Stimulated activated CD4-positive, alpha-beta T cell treated with anti-CD3 and anti-CD28 coated beads, Interleukin-15, amount 100 ng/mL, for 24 hours (primary cell): ENCODE measurements at places on chromosomes 2 and 18.
A peak's percentile ranks its signal among the peaks of the same experiment; 100 is the strongest.

DNA sequence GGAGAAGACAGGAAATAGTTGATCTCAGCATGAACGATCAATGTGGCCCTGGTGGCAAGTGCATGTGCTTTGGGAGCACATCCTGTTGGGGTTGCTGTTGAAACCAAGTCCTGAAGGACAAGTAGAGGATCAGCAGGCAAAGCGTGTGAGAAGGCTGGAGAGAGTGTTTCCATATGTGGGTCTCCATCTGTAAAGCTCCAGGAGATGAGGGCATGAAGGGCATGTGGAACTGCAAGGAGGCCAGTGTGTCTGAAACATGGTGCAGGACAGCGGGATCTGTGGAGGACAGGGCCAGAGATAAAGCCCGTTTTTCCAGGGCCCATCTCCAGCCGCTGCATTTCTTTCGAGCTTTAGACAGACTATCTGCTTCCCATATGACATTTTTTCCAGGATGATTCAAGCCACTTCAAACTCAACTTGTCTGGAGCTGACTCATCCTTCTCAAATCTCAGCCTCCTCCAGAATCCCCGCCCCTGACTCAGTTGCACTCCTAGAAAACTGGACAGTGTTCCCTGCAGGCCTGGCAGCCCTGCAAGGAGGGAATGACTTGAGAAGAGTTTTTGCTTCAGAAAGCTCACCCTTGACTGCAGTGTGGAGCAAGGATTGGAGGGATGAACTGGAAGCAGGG is 226.1 kb downstream of the VAPA start:
- no peak for DNase-seq

DNA sequence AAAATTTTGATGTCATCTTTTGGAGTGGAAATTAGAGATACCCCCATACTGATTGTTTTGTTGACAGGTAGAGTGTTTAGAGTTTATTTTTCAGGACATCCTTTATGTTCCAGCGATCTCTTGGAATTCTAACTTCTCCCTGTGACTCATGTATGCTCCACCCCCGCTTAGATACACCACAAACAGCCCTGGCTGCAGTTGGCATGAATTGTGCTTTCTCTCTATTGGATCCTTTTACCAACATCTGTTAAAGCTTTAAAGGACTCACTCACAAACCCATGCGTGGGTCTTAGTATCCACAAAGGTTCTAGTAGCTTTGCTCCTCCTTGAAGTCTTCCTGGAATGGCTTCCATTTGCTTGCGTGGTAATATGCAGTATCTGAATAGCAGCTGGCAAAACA is 409.5 kb upstream of the POU3F3 start:
- DNase-seq, result no peak

GRCh38 chr2:168157926-168158325 is 89.5 kb downstream of the STK39 start:
- DNase-seq, result no peak

DNA sequence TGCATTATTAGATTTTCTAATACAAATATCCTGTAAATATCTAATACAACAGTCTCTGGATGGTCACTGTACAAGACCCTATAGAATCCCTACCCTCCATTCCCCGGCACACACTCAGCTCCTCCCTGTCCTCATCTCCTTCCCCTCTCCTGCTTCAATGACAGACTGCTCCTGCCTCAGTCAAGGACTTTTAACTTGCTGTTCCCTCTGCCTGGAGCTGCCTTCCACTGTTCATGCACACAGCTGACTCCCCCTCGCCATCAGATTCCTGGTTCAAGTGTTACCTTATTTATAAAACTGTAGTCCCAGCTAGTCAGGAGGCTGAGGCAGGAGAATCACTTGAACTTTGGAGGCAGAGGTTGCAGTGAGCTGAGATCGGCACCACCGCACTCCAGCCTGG is 3.3 kb downstream of the CDK15 start:
- no peak for DNase-seq

DNA sequence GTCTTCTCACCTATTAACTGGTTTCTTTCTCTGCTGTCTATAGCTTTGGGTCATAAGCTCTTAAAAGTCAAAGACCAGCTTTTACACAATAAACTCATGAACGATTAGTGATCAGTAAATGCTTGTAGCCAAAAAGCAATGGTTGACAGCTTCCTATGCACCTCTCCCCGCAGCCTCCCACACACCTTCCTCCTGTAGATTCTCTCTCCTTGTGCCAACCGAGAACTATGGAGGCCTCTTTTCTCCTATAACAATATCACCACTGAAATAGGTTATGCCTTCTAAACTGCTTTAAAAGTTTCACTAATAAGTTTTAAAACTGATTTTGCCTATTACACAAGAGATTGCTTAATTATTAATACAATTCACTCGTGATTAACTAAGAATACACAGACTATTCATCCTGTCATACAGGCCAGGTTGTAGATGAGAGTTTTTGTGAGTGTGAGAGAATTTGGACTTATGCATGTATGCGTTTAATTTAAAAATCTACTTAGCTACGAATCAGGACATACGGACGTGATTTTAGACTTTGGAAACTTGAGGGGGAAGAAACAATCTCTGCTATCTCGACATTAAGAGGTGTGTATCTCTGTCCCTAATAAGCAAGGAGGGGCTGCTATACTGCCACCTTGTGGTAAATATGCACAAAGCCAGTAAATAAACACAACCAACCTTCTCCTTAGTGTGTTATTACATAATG is 229.1 kb upstream of the RBBP8 start:
- DNase-seq, result peak; percentile 4

DNA sequence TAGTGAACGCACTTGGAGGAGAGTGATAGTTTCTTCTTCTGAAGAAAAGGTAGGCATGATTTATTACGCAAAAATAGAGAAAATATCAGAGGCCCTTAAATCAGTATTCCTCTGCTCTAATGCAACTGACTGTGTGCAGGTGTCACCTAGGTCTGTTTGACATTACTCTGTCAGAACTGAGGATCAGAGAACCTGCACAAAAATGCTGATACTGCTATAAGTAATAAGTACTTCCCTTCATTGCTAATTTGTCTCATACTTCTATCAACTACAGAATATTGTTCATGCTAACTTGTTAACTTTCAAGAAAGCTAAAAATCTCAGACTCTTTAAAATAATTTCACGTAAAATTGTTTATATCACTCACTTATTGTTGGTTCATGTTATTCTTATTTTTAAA is 358.5 kb downstream of the ZNF804A start:
- DNase-seq, result no peak

- DNase-seq, result no peak
These were observed 503.3 kb downstream of the EIPR1 start for GRCh38 chr2:2874341-2874740.

DNA sequence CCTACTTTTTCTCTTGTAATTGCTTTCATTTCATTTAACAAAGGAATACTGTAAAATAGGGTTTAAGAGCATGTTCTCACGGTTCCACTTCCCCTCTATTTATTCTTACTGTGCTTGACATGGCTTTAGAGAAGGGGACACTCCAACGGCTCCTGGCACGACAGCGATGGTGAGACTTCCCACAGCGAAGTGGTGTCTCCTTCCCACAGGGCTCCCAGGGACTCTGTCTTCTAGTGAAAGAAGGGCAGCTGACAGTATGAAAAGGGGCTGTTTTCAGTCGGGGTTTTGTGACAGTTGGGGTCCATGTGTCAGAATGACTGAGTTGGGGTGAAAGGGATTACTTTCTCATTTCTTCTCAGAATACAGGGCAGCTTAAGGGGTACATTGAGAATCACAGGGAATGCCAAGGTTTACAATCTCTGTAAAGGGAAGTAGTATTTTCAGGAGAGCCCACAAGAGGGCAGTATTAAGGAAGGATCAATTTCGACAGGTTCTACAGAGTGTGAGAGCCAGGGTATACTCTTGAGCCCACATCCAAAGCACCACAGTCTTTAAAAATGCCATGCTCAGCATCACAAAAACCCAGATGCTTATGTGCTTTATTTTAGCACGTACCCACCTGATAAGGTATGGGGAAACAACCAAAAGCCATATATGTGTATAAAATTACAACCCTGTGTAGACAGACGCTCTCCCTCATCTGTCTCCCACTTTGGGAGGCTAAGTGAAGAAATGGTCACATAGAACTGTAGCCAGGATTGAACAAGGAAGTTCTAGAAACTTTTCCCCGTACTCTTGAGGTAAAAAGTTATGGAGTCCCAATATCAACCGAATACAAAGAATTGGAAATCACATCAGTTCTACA is 31.3 kb upstream of the RAPGEF4 start:
- DNase-seq, result no peak

GRCh38 chr2:20062615-20063545 is 11.5 kb upstream of the LAPTM4A start:
- DNase-seq, result peak; percentile 22

- no peak for DNase-seq
These were observed 125.7 kb downstream of the UXS1 start for GRCh38 chr2:106068451-106068850.

GRCh38 chr2:17637131-17637906 is 96.8 kb downstream of the VSNL1 start:
- no peak for DNase-seq

DNA sequence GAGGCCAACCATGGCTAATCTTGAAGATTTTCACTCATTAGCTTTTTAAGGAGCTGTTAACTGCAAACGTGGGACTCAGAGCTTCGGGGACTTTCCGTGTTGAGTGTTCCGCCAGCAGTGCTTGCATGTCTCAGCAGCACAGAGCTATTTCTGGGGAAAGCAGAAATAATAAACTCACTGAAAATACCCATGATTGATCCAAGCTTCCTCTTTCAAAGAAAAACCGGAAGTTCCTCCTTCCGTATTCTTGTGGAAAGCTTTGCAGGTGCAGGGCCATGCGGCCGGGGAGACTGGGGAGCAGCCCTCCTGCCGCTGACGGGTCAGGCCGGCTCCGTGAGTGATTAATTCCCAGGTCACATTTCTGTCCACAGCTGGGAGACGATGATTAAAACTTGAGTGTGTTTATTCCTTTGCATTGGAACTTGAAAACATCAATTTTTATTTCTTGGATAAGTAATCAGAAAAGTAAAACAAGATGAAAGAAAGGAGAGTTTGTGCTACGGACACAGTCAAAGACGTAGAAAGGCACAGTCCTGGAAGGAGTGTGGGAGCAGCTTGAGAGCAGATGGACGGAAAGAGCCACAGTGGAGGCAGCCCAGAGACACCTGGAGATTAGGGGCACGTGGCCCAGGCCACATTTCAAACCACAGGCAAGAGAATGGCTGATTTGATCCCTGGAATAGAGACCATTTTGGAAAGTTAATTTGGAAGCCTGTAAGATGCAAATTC is 54.2 kb upstream of the CTDP1 start:
- DNase-seq, result no peak

GRCh38 chr18:48803518-48803917 is 147.2 kb downstream of the SMAD7 start:
- no peak for DNase-seq

DNA sequence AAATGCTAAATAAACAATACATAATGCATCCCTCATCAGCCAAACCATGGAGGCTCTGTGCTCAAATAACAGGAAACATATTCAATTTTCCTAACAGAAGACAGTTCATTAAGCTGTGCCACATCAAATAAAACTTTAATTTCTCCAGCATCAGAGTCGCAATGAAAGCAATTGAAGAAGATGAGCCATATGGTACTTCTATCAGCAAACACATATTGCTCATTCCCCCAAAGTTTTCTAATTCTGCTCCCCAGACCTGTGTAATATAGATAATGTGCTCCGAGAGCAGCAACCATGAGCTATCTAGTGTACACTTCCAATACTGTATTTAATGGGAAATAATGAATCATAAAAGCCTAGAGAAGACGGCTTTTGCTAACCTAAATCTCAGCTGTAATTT is 263.2 kb downstream of the MEIS1 start:
- DNase-seq, result no peak

DNA sequence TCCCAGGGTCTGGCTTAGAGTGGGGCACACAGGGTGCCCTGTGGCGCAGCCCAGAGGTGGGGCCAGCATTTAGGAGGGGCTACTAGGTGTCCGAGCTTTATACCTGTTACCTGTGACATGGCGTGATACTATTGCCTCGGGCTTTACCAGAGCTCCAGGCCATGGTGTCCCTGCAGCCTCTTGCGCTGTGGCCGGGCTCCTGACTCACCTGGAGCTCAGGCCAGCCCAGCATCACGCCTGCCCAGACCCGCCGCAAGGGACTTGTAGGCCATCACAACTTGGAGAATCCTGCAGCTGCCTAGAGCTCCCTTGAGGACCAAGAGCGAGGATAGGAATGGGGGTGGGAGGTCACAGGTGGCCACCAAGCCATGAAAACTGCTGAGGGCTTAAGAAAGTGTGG is 8.0 kb downstream of the INHBB start:
- DNase-seq, result no peak

DNA sequence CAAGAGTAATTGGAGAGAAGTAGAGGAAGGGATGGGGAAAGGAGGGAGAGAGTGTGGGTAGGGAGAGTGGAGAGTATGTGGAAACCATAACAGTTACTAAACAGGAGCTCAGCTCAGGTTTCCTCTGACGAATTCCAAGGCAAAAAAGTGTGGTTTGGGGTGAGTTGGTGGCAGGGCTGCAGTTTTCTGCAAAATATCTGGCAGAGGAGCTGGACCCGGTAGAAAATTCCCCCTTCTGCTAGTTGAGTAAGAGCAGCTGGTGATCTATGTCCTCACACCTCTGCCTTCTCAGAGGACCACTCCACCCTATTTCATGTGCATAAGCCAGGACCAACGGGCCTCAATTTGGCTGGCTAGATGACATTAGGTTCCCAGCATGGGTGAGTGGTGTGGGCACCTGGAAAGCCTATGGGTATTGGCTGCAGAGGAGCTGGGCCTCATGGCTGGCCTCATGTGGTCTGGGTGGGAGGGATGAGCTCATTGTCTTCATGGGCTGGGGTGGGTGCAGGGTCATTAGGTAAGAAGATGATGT is 13.2 kb downstream of the NRP2 start:
- DNase-seq, result no peak

GRCh38 chr18:41372046-41372665 is 582.9 kb upstream of the PIK3C3 start:
- DNase-seq, result no peak

DNA sequence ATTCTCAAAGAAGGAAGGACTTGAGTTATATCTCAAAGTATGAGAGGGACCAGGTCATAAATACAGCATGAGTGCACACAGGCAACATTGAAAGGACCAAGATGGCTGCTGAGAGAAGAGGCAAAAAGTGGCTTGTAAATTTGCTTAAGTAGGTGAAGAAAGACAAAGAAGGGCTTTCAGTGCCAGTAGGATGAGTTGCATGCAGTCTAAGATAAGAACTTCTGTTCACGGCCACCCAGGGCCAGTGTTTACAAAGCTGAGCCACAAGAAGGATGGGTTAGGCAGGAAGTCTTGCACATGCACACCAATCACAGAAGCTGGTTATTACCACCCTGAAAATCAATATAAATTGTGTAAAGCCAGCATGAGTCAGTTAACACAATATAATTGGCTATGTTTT is 3.1 kb upstream of the ABCB11 start:
- DNase-seq, result no peak

- no peak for DNase-seq
These were observed 81.0 kb downstream of the SUMO1 start for GRCh38 chr2:202157211-202157990.

DNA sequence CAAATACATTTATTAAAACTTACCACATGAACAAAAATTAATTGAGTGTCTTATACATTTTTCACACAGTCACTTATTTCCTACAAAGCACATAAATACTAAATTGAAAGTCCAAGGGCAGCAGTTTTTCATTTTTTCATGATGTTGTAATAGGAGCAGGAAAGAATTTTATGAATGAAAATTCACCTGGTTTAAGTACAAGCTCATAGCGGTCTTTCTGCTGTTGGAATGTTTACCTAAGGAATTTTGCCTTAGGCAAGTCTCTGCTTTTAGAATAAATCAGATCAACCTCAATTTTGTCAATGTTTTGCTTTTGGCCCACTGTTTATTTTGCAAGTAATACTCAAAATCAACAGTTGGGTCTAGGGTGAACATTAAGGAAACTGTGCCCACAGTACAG is 40.0 kb downstream of the ETAA1 start:
- DNase-seq, result no peak

GRCh38 chr2:98759338-98759737 is 28.4 kb upstream of the MGAT4A start:
- no peak for DNase-seq
